ENCODE measurements at places on chromosomes 12 and 14.

DNA sequence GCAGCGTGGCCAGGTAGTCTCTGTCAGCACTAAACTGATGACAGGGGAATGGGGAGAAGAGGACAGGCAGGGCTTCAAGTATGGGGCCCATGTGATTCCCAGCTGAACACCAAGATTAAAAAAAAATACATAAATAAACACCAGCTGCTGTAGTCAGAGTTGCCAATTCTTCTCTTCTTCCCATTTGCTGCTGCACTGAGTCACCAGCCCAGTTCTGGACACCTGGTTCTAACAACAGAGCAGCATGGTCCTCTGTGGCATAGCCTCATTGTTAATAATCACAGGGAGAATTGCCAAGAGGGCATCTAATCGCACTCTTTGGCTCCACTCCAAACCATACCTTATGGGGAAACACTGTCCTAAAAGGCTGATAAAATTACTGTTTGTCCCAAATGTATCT lies 15.1 kb downstream of the PPM1H start:
- DNase-seq: no peak

GRCh38 chr14:75201087-75201486 lies 24.7 kb upstream of the TMED10 start:
- no peak for DNase-seq

DNA sequence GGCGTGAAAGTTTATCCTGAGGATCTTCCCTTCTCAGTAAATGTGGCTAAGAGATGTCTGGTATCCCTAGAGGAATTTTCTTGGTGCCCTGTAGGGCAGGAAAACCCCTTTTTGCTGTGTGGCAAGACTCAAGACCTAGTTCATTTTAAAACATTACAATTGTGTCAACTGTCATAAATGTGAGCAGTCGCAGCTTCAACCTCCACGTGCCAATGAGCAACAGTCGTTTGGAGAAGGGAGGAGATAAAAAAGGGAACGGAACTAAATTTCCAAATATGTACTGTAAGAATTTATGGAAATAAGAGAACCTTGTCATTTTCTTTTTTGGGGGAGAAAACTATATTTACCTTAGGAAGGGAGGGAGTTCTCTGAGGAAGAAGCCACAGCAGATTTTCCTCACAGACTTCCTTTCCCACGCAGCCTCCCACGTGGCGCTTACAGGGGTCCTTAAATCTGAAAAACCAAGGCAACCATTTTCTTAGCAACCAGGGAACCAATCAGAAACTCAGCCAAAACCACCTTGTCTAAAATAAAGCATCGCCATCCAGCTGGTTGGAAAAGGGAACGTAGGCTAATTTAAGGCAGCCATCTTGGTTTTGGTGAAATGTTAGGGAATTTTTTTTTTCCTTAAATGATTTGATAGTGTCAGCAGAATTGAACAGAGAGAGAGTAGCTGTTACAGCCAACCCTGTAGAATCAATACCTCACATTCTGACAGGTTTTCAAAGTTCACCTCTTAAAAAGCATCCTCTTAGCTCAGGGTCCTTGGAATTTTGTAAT lies 99.1 kb downstream of the FIGNL2 start:
- DNase-seq: no peak

GRCh38 chr12:30010071-30011052 lies 226.6 kb upstream of the TMTC1 start:
- no peak for DNase-seq

DNA sequence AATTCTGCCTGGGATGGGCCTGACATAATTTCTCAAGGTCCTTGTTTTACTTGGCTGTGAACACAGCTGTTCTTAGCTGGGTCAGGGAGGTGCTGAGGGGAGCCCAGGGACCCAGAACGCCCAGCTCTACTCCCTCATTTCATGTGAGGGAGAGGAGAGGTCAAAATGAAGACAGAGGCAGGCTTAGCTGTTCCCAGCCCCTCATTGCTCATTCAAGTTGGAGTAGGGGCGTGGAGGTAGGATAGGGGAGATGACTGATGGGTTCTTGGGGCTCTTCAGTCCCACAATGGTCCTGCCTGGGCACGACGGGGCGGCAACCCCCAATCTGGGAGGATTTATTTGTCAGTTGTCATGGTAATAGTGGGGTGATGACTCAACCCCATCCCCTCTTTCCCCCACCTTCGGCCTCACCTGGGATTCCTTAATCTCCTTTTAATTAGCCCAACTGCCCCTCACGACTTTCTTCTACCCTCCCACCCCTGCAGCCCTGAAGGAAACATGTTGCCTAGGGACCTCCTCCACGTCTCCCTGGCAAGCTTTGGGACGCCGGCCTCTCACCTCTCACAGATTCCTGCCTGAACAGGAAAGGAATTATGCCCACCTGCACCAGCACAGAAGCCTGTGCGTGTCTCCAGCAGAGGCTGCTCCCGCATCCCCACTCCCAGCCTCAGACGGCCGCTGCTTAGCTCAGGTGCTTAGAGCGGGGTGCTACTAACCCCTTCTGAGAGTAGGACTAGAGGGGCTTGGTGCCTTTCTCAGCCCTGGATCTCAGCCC lies 10.2 kb downstream of the SPRYD3 start:
- no peak for DNase-seq

DNA sequence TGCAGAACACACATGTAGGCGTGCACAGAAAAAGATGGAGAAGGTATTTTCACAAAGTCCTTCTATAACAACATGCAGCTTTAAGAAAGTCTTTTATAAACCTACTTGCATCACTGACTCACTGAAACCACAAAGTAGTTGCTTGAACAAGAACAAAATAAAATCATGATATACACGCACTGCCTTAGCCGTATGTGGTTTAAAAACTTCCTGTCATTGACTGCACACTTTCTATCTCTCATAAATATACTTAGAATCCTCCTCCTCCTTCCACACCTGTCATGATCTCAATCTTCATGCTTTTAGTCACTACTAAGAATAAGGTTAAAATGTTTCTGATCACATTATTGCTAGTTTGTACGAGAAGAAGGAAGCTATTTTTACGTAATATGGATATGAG lies 31.8 kb upstream of the RAD51AP1 start:
- no peak for DNase-seq

- DNase-seq: peak; percentile 66
Observed at GRCh38 chr14:64303471-64303917, 9.3 kb upstream of the ESR2 start.

DNA sequence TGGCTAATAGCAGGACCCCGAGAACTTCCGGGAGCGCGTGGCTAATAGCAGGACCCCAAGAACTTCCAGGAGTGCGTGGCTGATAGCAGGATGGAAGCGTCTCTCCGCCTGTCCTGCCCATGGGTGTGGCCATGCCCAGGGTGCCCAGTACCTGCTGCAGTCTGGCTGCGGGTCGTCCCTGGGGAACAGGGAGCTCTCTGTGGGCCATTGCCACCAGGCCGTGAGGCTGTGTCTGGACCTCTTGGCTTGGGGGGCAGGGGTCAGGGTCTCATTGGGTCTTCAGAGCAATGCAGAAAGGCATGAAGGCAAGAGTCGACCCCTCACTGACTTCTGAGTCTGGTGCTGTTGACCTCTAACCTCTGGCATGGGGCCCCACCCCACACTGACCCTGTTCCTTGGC lies 35.4 kb downstream of the PACS2 start:
- DNase-seq: no peak

DNA sequence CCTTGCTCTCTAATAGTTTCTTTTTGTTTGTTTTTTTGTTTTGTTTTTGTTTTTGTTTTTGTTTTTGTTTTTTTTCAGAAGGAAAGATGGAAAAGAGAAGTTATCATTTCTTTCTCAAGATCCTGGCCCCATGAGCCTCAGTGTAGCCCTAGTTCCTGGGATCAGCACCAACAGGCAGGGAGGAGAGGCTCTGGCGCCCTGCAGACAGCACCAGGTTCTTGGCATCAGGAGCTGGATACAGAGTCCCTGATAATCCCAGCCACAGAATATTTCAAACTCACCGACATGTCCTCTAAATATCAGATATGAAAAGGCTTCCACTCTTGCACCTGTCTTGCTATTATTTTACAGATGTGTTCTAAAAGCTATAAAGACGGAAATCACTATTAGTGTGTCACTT lies 52.7 kb downstream of the FOXN3 start:
- DNase-seq: no peak

GRCh38 chr14:104843442-104844305 lies 21.4 kb upstream of the CEP170B start:
- DNase-seq: no peak

DNA sequence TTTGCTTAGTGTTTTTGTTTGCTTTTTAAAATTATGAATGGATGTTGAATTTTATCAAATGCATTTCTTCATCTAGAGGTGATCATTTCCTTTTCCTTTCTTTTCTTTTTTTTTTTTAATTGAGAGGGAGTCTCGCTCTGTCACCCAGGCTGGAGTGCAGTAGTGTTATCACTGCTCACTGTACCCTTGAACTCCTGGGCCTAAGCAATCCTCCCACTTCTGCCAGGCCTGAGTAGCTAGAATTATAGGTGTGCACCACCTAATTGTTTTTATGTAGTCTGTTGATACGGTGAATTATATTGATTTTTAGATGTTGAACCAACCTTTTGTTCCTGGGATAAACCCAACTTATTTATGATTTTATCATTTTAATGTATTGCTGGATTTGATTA lies 1.5 kb upstream of the CDKL1 start:
- DNase-seq: no peak

DNA sequence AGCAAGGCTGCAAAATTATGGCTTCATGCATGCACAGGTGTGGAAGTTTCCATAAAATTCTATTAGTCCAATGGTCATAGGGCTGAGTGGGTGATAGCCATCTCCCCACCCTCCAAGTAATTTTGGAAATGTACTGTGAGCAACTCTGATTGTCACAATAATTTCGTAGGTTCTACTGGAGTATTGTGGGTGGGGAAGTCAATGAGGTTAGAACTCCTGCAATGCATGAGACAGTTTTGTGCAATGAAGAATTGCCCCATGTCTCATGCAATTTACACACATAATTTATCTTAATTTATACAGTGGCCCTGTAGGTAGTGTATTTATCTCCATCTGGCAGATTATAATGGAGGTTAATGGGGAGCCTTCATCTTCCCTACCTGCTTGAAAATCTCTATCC lies 20.5 kb downstream of the IFNG start:
- no peak for DNase-seq

- DNase-seq: peak; percentile 64
Observed at GRCh38 chr12:108611884-108612415, 14.1 kb upstream of the TMEM119 start.

DNA sequence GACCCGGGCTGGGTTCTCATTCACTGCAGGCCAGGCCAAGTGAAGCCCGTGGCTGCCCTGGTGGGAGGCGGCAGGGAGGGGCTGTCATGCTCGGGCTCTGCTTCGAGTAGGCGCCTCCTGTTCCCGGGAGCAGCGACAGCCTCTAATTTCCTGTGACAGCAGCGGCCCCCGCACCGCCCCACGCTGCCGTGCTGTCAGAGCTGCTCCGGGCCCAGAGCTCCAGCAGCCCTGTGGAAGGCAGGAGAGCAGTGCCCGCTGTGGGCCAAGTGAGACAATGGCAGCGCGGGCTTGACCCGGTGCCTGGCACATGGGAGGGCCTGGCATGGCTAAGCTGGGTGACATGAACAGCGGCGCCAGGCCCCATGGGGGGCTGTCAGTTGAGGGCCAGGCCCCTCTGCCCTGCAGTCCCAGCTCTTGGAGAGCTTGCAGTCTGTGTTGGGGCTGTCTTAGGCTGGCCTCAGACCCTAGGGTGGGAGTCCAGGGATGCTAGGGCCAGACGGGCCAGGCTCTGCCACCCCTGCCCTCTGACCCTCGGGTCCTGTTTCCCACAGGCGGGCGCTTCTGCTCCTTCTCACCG lies 5.1 kb downstream of the TRMT61A start:
- no peak for DNase-seq

GRCh38 chr12:48065041-48065440 lies 40.8 kb downstream of the SENP1 start:
- no peak for DNase-seq

DNA sequence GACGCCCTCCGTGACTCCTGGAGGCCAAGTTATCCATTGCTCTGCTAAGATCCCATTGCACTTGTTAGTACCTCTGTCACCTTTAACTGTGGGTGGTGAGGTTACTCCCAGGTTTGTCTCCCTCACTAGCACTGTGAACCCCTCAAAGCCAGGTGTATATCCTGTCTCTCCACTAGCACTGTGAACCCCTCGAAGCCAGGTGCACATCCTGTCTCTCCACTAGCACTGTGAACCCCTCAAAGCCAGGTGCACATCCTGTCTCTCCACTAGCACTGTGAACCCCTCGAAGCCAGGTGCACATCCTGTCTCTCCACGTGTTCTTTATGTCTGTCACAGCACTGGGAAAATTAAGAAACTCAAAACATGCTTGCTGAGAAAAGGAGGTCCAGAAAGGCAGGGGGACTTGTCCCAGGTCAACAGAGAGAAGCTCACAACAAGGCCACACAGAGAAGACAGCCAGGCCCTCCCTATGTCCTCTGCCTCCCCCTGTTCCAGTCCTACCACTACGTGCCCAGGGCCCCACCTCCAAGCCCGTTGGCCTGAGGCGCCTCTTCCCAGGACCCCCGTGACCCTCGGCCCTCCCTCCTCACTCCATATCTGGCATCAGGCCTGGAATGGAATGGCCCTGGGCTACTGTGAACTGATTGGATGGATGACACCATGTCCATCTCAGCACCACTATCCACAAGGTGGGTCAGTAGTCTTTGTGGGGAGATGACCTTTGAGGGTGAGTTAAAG lies 26.4 kb upstream of the FKBP4 start:
- DNase-seq: no peak

DNA sequence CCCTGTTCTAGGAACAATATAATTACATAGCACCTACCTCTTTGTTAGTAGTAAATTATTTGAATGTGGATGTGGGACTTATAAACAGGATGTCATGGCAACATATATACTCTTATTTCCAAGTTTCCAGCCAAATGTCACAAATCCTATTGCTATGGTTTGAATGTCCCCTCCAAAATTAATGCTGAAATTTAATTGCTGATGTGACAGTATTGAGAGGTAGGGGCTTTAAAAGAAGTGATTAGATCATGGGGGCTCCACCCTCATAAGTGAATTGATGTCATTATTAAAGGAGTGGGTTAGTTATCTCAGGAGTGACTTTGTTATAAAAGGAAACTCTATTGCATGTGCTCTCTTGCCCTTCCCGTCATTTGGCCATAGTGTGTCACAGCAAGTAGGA lies 164.2 kb upstream of the ATF7IP start:
- no peak for DNase-seq

DNA sequence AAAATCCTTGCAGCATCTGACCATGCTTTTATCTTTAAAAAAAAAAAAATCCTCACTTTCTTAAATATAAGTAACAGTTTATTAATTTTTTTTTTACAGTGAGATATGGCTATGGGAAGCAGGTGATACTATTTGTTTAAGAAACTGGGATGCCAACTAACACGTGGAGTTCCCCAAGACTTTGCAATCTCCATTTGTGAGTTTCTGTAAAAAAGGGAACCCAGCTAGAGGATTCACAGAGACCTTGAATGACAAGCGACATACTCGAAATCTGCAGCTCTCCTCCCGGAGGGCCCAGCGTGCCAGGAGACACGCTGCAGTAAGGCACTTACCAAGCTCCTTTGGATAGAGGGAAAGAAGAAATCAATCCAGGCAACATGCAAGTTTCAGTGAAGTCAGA lies 30.1 kb downstream of the SLC15A4 start:
- no peak for DNase-seq

GRCh38 chr12:122908915-122909314 lies 13.0 kb upstream of the VPS37B start:
- DNase-seq: no peak

All from CD4-positive, alpha-beta T cell treated with Interleukin-4 for 1 hour (primary cell).